COLO829 (cell line): ENCODE measurements at places on chromosomes 2 and 18.
A peak's percentile ranks its signal among the peaks of the same experiment; 100 is the strongest.

DNA sequence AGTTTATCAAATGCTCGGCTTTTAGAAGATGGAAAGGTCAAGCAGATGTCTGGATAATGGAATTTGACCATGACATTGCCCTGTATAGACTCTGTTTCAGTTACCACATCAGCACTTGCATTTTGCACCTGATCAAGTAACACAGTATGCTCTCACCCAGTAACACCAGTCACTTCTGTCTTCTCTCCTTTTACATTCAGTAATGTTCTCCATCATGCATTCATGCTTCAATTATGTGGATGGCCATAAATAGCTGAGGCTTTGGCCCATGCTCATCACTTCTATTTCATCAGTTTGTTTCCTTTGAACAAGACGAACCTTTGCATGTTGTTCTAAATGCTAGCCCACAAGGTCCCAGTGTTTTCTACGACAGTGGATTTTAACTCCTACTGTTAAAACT lies 322.9 kb upstream of the ACVR2A start:
- DNase-seq, result no peak

GRCh38 chr2:120477198-120477597 lies 131.3 kb downstream of the INHBB start:
- no peak for DNase-seq

- no peak for DNase-seq
These were observed 381.6 kb downstream of the DSEL start for GRCh38 chr18:67134911-67135310.

- DNase-seq, result no peak
These were observed 3.0 kb upstream of the CPS1 start for GRCh38 chr2:210553373-210553772.

DNA sequence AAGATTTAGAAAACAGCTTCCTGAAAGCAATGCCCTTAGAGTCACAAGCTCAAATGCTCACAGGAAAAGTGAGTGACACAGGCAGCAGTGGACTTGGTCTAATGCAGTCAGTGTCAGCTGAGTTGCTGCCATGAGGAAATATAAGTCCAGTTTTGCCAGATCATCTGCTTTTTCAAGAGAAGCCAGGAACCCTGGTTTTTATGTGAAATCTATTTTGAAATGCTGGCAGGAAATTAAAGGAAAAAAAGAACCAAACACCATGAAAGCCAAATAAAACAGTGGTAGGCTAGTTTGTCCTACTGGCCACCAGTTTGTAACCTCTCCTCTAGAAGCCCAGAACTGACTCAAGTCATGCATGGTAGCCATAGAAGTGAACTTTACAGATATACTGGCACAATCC lies 109.2 kb downstream of the THADA start:
- no peak for DNase-seq

GRCh38 chr2:190881084-190881597 lies 520 bp downstream of the GLS start:
- no peak for DNase-seq

DNA sequence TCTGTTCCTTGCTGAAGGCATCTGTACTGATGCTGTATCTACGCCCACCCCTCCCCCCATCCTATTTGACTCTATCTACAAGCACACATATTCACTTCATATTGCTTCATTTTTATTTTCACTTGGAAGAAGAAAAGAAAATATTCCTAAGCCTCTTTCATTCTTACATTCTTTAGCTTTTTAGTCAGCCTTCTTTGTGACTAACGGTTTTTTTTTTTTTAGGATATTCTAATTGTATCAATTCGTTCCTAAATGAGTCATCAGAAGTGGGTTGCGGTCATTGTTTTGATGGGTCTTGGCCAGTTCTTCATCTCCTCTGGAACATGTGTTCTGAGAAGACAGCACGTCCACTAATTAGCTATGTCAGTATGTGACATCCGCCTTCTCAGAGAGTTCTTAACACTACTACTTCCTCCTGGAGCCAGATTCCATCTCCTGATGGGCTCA lies 88.7 kb downstream of the MYO1B start:
- no peak for DNase-seq

- DNase-seq, result peak; percentile 77
These were observed 182.5 kb downstream of the C1D start for GRCh38 chr2:67880291-67880761.

DNA sequence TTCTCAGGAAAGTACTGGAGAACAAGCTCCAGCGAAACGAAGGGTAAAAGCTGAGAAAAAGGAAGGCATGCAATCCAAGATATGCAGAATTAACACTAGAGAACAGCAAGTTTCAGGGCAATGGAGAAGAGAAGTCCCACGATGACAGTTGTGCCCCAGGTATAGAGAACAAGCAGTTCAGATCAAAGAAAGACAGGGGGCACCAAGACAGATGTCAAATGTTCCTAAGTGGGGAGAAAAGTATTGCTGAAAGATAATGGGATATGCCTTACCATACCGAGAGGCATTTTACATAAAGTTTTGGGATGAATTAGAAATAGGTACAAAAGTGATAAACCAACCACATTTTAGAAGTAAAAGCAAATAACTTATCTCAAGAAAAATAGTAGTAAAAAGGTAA lies 79.1 kb upstream of the UBE2E3 start:
- no peak for DNase-seq

- no peak for DNase-seq
These were observed 176.3 kb downstream of the ANAPC1 start for GRCh38 chr2:111707700-111708099.

DNA sequence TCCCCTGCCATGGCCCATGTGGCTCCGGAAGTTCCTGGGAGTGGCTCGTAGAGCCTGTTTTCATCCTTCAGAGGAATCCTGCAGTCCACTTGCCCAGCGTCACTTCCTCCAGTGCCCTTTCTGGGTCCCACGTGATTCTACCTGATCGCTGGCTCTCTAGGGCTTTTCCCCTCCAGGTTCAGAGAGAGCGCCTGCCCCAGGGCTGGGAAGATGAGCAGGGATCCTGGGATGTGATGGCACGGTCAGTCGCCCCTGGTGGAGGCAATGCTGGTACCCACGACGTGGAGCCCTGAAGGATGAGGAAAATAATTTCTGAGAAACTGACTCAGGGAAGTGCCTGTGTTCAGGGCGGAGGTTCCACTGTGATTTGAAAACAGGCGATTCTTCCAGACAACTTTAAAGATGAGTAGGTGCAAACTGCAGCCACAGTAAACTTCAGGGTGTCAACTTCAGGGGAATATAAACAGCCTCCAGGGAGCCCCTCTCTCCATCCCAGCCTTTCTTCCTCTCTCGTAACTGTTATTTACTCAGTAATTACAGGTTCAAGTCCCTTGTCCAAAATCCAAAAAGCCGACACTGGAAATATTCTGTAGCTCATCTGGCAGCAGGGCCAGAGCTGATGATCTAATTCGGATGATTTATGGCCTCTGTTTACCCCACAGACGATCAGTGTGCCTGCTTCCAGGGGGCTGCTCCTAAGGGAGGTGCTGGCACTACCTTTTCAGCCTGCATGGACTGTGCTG lies 105.9 kb downstream of the AGAP1 start:
- DNase-seq, result no peak

DNA sequence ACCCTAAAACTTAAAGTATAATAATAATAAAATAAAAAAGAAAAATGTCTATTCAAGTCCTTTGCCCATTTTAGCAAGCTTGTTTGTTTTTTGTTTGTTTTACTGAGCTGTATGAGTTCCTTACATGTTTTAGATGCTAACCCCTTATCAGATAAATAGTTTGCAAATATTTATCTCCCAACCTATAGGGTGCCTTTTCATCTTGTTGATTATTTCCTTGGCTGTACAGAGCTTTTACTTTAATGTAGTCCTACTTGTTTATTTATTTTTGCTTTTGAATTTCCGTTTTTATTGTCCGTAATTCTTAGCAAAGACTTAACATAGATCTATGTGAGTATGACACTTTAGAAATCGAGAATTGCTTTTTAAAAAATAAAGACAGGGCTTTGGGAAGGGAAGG lies 17.8 kb downstream of the PXDN start:
- DNase-seq, result no peak

- no peak for DNase-seq
These were observed 29.4 kb upstream of the CHMP3 start for GRCh38 chr2:86592547-86593230.

GRCh38 chr2:38876407-38876806 lies 631 bp downstream of the MORN2 start:
- no peak for DNase-seq

DNA sequence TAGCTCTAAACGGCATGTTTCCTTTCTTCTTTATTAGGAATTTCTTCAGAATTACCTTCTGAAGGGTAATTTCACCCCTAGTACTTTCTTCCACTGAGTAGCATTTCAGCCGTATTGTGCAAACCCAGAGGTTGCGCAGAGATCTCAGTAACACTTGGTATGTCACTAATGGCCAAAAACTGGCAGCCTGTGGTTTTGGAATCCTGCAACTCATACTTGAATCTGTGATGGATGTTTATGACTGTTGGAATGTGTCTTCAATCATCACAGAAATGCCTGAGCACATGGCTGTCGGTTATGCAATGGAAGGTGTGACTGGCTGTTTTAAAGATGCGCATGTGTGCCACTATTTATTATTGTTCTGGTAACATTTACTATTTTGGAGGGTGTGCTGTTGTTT lies 100.0 kb downstream of the COLEC12 start:
- DNase-seq, result no peak

DNA sequence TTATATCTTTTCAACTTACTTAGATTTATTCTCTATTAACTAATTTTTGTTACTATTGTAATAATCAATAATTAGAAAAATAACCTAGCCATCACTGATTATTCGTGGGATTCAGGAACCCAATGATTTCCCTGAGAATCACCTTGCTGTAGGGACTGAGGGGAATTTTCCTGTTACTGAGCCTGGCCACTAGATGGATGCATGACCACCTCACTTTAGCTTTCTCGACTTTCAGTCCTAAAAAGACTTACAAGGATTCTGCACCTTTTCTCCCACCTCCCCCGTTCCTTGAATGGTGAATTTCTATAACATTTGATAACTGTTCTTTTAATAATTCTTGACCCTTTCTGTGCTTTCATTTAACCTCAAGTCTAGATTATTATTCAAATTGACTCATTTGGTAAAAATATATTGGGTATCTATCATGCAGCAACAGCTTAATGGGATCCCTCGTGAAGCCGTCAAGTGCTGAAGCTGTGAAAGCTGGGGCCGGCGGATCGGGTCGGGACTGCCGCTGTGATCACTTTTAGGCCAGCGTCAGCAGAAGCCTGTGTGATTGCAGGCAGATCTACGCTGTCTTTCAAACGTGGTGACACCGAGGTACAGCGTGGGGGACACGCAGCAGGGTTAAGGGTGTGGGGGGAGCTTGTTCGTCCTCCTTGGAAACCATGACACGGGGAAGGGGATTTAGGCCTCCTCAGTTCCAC lies 38.8 kb upstream of the TMEM18 start:
- DNase-seq, result peak; percentile 8

GRCh38 chr18:2853926-2854664 lies 7.3 kb downstream of the EMILIN2 start:
- no peak for DNase-seq

DNA sequence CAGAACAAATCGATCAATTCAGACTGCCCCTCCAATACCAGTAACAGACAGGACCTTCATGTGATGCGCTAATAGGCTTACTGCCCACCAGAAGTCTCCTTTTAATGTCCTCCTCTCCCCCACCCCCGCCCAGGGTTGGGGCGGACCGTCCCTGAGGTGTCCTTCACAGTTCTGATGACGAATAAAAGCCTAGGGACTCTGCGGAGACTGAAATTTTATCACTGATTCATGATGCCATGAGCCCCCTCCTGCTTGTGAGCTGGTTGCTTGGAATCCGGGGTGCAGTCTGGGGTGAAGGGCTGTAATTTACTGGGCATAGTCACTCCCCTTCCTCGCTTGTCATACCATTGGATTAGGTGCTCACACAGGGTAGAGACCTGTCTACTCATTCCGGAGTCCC lies 42.3 kb downstream of the B3GNT2 start:
- no peak for DNase-seq

DNA sequence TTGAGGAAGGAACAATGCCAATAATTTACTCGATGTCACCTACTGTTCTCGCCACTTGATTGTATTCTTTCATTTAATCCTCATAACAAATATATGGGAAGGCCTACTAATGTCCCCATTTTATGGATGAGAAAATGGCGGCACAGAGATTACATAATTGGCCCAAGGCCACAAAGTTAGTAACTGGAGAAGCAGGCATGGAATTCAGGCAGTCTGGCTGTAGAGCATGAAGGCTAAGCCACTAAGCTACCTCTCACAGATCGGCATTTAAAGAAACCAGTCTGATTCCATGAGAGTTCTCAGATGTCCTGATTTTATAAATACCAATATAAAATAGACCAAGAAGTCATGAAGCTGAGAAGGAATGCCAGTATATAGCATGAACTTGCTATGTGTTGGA lies 121.8 kb upstream of the EPAS1 start:
- DNase-seq, result no peak

- DNase-seq, result no peak
These were observed 153.3 kb downstream of the RNF144A start for GRCh38 chr2:7070483-7070882.

- peak; percentile 28 for DNase-seq
These were observed 65.9 kb upstream of the SLC16A14 start for GRCh38 chr2:230134496-230135129.

GRCh38 chr2:163800951-163801381 lies 65.2 kb upstream of the FIGN start:
- DNase-seq, result peak; percentile 67

DNA sequence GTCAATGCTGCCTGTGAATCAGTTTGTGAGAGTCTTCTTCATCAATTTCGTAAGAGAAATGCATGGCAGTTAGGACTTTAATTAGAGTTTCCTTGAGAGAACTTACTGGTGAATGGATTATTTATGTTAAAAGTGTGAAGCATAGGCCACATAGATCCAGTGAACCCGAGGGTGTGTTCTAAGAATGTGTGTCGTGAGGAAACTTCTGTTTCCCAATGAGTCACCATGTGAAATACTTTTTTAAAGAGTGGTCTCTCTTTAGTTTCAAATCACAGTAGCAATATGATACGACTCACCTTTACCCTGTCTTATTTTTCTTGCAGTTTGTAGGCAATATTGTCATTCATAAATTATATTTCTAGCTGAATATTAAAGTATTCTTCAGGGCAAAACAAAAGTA lies 18.5 kb downstream of the THSD7B start:
- no peak for DNase-seq

GRCh38 chr2:90079374-90079773 lies 1387.9 kb downstream of the RPIA start:
- no peak for DNase-seq

GRCh38 chr2:43473767-43474166 lies 122.1 kb downstream of the THADA start:
- no peak for DNase-seq

DNA sequence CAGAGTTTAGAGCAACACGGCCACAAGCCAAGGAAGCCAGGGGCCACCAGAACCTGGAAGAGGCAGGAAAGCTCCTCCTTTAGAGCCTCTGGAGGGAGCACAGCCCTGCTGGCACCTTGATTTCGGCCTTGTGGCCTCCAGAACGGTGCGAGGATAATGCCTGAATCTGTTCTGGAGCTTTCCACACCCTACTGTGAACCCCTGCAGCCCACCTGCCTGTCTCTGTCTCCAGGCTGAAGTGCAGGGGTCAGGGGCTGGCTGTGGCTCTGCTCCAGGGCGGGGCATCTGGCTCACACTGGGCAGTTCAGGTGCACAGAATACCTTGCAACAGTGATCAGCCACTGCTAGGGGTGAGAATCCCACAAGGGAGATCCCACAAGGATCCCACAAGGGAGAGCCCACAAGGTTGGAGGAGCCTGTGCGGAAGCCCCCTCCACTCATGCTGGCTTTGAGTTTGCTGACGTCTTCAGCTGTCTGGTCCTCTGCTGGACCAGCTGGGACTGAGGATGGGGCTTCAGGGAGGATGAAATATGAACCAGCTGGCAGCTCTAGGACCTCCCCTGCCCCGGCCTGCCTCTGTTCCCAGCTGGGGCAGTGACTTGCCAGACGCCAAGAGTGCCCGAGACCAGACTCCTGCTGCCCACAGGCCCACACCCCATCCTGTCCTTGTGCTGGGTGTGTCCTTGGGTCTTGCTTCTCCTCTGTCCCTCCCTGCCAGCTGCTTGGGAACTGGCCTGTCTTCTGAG lies 56.4 kb upstream of the OTOS start:
- DNase-seq, result no peak
